ENCODE measurements at places on chromosomes 3 and 15.

GRCh38 chr15:79067072-79067833 lies 23.3 kb downstream of the RASGRF1 start:
- no peak for DNase-seq

GRCh38 chr3:64467255-64467944 lies 220.4 kb downstream of the ADAMTS9 start:
- no peak for DNase-seq

DNA sequence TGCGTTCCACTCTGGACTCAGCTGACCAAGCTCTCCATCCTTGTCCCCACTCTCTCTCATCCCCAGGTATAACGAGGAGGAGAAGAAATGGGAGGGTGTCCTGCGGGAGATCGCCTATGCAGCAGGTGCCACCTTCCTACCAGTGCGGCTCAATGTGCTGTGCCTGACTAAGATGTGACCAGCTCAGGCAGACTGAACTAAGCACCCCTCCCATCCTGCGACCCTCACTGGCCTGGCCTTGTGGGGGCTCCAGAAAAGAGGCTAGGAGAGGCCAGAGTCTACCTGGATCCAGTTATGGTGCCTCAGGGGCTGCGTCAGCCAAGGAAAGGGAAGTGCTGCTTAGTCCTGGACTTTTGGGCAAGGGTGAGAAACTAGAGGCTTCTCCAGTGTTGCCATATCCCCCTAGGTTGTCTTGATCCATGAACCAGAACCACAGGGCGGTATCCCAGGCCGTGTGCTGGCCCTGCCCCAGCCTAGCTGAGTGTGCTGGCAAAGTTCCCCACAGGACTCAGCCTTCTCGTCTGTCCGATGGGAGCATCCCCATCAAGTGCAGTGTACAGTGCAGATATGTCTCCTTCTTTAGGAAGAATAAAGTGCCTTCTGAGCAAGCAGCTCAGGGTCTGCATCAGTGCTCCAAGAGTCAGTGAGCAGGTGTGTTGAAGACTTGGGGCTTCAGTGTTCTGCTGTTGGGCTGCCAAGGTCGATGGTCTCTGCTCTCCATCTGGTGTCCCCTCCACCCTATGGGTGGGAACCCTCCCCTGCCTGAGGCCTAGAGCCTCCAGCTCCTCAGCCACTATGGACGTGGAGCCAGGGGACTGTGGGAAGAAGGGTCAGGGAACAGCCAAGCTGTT lies 6.7 kb downstream of the KLHL40 start:
- DNase-seq = no peak

- no peak for DNase-seq
These were observed 1030.0 kb downstream of the TBL1XR1 start for GRCh38 chr3:176167272-176167671.

DNA sequence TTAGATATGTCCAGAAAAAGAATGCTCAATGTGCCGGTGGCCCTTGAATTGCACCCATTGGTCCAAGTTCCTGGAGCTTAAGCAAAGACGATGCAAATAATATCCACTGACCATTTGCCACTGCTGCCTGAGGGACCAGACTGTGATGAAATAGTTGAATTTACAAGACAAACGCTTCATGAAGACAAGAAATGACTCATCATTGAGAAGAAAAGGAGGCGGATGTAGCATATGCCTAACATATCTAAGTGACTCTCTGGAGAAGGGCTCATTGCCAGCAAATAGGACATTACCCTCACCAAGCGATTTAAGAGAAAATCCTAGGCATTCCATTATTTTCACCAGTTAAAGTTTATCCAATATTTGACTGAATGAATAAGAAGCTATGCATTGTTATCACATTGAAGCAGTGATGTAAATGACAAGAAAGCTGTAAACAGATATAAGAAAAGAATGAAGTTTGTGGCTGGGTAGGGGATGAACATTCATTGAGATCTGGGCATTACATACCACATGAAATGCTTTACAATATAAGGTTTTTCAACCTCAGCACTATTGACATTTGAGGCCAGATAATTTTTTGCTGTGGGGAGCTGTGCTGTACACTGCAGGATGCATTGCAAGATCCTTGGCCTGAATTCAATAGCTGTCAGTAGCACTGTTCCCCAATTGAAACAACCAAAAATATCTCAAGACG lies 48.9 kb upstream of the CPNE4 start:
- DNase-seq = peak; percentile 82

DNA sequence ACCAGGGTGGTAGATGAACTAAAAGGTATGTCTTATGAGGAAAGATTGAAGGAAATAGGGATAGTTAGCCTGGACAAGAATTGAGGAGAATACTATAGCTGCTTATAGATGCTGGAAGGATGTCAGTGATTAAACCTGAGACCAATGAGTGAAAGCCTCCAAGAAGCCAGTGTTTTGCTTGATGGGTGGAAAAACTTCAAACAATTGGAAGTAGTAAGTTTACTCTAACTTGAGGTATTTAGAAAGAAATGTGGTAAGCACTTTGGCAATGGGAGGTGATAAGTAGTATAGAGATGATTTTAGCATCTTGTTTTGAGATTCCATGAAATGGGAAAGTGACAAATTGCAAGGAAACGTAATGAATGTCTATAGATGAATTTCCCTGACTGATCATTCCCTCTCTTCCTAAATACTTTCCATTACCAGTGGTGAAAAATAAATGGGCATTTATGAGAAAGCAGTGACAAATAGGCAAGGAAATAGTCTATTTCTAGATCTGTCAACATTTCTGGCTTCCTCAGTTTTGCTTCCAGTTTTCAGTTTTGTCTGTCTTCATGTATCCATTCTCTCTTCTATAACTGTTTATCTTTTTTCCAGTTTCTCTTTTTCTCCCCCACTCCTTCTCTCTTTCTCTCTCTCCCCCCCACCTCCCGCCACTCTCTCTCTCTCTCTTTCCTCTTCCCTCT lies 19.2 kb downstream of the SLC15A2 start:
- DNase-seq = no peak

DNA sequence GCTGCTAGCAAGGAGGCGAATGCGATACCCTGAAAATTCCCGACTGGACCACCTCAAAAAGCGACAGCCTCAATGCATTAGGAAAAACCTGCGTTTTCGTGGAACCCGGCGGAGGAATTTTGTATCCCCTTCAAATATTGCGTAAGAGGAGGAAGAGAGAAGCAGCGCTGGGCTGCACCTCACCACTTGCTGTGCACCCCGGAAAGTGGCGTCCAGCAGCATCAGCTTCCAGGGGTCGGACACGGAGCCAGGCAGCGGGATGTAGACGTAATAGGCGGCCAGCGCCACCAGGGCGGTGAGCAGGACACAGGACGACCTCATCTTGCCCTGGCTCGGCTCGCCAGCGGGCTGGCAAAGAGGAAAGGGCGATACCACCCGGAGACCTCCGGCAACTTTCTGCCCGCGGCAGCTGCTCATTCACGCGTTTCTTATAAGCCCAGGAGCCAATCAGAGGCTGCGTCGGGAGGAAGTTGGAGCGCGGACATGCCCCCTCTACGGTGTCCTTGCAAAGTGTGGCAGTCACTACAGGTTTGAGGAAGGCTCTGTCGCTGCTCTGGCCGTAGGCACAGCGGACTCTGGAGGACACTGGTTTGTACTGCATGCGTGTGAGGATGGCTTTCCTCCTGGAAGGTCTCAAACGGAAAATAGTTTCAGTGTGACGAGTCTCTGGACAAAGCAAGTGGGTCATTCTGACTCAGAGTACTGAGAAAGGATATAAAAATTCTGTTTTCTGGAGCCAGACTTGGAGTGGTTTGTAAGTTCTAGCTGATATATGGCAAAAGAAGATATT lies at the start of gene NCEH1:
NCEH1 (minus strand) TSS at position 404 of the 790 bp plus-strand sequence; CDS start at position 321, 83 bp downstream.
- peak; percentile 94 for DNase-seq

DNA sequence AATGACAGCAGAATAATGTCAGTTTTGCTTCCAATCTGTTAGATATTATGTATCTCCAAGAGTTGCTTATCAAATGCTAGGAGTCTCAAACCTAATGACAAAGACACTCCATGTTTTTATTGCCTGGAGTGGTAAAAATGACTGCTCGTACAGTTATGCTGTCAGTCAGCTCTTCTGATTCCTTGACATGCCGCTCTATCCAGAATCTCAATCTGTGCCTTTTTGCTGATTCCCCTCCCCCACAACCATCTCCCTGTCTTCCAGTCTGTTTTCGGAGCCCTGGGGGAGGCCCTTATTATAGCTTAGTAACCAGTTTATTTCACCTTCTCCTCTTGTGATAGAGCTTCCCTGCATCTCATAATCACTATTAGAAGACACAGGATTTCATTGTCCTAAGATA lies 2.6 kb downstream of the MKRN2 start:
- no peak for DNase-seq

DNA sequence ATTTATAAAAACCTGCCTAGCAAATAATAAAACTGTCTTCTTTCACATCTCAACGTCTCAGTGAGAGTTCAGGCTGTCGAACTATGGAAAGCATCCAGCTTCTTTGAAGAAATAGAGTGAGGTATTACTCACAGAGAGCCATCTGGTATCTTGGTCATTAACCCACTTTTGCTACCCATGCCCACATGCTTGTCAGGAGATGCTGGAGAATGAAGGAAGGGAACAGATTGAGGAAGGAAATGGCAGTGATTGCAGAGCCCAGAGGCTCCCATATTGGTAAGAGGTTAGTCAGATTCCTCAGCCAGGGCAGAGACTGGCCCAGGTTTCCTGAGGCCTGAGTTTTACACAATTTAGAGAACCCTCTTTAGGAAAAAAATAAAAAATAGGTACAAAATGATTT lies 119.1 kb downstream of the B3GALNT1 start:
- DNase-seq = no peak

- no peak for DNase-seq
These were observed 133.2 kb upstream of the DAZL start for GRCh38 chr3:16738451-16738850.

GRCh38 chr3:76324101-76324500 lies 538.8 kb upstream of the ZNF717 start:
- DNase-seq = peak; percentile 75

- no peak for DNase-seq
These were observed 8.2 kb upstream of the SNTN start for GRCh38 chr3:63644212-63644797.

DNA sequence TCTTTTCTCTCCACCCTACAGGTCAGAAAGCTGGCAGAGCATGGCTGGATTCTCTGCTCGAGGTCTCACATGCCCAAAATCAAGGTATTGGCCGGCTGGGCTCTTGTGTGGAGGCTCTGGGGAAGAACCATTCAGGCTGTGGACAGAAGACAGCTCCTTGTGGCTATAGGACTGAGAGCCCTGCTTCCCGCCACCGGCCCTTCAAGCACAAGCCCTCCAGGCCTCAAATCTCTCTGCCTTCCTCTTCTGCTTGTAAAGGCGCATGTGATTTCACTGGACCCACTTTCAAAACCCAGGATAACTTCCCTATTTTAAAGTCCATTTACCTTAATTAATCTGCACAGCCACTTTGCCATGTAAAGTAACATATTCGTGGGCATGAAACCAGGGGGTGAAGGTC lies 36.2 kb upstream of the MGLL start:
- no peak for DNase-seq

- DNase-seq = no peak
These were observed 12.8 kb downstream of the GABRA5 start for GRCh38 chr15:26879706-26880105.

- no peak for DNase-seq
These were observed 47.6 kb upstream of the TRPM1 start for GRCh38 chr15:31149088-31149505.

DNA sequence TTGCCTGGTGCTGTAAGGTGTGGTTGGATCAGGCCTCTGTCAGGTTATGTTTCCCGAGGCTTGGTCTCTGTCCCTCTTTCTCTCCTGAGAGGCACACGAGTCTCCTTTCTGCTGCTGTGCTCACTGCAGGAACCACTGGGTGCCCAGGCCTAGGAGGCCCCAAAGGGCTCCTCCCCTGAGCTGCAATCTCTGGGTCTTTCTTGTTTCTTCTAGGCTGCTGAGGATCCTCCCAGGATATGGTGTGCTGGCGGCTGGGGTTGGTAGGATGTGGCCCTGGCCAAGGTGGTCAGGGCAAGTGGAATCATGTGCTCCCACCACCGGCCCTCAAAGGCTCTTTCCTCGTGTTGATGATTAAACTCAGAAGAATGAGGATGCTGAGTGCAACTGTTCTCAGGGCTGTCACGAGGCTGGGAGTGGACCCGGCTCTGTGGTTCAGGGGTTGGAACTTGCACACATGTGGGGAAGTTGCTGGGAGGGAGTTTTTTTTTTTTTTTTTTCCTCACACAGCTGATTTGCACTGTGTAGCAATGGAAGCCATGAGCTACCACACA lies 43.6 kb upstream of the CTSH start:
- peak; percentile 99 for DNase-seq

DNA sequence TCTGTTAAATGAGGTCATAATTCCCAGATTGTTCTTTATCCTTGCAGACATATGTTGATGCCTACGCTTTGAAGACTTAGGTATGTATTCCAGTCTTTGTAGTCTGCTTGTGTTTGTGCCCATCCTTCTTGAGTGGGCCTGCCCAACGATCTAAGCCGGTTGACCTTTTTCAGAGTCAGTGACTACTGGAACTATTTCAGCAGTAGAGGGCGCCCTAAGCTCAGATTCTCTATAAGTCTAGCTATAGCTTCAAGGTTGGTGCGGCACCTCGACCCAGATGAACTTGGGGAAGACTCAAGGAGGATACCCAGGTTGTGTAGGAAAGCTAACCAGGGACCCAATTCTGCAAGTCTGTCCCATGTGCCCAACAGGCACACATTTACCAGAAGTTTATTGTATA lies 228.8 kb upstream of the PPP2R3A start:
- DNase-seq = no peak

GRCh38 chr3:906739-907138 lies 186.1 kb upstream of the CNTN6 start:
- no peak for DNase-seq

GRCh38 chr3:8576841-8577571 lies 67.6 kb downstream of the SSUH2 start:
- DNase-seq = peak; percentile 87

DNA sequence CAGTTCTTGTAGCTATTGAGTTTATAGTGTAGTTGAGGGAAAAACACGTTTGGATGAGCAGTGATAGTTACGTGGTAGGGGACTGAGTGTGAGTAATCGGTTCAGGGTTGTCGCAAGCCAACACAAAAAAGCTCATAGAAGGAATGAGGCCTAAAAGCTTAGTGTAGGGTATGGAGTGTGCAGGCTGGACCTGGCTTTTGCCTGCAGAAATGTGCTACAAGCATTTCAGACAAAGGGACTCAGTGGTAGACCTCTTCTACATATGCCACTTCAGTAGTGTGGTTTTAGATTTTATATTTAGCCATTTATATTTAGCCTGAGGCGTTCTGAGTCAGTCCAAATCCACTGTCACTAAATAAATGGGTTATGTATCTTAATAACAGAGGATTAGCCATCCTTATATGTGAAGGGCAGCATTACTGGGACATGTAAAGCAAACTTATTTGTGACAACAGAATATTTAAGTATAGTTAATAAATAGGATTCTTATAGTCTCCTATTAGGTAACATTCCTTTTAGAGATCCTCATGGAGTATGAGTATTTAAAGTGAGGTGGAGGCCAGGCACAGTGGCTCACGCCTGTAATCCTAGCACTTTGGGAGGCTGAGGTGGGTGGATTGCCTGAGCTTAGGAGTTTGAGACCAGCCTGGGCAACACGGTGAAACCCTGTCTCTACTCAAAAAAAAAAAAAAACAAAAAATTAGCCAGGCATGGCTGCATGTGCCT lies 21.8 kb downstream of the ATP2C1 start:
- no peak for DNase-seq
